ENCODE measurements at places on chromosomes 3 and 15.

DNA sequence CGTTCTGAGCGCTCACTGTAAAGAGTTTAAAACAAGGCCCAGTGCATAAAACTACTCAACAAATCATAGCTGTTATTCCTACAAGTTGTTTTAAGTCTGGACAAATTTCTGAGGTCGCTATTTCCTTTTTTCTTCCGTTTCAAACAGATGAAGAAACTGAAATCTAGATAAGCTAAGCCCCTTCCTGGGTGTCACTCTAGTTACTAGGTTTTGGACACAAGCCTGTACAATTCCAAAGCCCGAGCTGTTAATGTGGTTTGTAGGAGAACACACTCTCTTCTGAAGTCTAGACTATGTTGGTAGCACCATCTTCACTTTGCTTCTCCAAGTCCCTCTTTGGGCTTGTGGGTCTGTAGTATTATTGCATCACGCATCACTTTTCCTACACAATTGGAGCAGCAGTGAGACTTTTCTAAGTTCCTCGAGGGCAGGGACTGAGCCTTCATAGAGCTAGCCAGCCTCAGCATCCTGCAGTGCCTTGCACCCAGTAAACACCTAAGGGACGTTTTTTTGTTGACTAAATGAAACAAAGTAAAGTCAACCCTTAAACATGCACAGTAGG is 142.6 kb upstream of the PROK2 start:
- no peak for DNase-seq

DNA sequence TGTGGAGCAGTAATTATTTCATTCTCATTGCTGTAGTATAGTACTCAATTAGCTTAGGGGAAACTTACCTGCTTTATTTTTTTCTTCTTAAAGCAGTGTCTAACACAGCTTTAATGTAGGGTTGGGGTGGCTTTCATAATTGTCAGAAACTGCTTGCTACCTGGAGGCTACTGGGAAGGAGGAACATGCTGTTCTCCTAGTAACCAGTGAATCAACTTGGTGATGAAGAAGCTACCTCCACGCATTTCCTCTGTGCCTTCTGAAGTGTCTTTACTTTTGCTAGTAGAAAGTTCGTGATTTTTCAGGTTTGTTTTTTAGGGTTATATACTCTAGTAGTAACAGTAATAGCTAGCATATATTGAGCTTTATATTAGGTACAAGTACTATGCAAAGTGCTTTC is 11.5 kb downstream of the FEM1B start:
- no peak for DNase-seq

- no peak for DNase-seq
Measured at GRCh38 chr3:127578802-127579201, 11.7 kb downstream of the TPRA1 start.

DNA sequence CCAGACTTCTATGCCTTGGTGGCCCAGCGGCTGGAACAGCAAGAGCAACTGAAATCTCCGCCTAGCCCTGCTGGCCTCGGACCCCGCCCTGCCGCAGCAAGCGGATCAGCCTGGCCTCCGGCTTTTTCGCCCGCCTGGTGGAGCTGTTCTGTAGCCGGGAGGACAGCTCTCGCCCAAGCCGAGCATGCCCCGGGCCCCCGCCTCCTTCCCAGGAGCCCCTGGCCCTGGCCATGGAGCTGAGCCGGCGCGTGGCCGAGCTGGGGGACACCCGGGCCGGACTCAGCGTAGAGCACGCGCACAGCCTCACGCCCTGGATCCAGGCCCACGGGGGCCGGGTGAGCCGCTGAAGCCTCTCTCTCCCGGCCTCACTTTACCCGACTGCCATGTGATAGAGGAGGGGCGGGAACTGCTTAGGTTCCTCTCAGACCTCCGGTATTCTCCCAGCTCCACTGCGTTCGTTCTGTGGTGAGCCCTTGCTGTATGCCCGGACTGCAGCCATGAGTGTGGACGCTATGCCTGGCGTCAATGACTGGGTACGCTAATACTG is 24.1 kb upstream of the MRPL3 start:
- no peak for DNase-seq
